ENCODE measurements at places on chromosomes 13 and 19.
A peak's percentile ranks its signal among the peaks of the same experiment; 100 is the strongest.

- no peak for DNase-seq
Measured at GRCh38 chr19:49767381-49767780, 580 bp downstream of the AP2A1 start.

- no peak for DNase-seq
Measured at GRCh38 chr19:52120286-52120685, 19.5 kb downstream of the ZNF616 start.

DNA sequence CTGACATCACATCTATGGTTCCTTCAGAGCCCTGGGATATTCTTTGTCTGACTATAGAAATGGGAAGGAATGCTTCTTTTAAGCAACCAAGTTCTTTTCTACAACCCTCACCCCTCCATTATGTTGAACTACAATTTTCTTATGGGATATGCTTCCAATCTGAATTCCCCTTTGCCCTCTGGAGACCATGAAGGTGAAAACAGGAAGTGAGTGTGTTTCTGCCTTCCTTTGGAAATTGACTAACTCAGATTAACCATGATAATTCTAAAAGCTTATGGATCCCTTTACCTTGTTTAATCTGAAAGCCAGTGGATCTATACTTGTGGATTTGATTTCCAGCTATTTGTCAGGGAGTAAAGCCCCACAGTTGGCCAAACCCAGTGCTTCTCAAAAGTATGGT is 90.8 kb upstream of the SERTM1 start:
- DNase-seq = no peak

GRCh38 chr13:99366075-99366987 is 59.1 kb upstream of the GPR183 start:
- no peak for DNase-seq

- no peak for DNase-seq
Measured at GRCh38 chr13:73390100-73390499, 331.3 kb downstream of the KLF5 start.

GRCh38 chr13:32200741-32201140 is 114.4 kb downstream of the ZAR1L start:
- no peak for DNase-seq

DNA sequence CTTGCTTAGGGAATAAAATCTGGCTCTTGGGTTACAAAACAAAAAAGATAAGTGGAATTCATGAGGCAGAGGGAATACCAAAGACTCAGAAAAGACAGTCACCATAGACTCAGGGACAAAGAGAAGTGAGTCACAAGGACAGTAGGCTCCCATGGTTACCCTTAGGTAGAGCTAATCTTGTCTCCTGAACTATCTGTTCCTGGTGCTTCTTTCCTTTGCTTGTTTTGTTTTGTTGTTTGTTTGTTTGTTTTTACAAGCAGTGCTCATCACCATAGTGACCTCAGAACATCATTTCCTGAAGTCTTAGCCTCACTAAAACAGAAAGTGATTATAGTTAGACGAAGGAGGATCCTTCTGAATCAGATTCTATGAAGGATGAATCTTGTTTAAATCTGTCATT is 142.3 kb upstream of the SOX21 start:
- no peak for DNase-seq

GRCh38 chr13:33411312-33411711 is 125.8 kb upstream of the STARD13 start:
- DNase-seq = no peak

DNA sequence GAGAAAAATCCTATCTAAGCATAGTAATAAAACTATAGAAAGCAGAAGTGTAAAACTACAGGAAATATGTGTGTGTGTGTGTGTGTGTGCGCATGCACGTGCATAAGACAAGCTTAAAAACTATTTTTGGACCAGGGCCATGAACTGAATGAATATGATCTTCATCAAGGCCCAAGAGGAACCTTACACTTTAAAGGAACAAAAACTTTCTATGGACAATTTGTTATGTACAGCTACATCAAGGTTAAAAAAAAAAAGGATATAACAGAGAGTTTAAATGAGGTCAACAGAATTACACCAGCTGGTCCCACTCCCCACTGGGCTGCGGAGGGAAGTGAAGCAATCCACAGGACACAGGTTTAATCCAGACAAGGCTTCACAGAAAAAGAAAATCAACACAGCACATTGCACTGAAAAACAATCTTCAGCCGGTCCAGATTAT is 151.1 kb downstream of the LHFPL6 start:
- DNase-seq = no peak

GRCh38 chr19:43474986-43475705 is 9.7 kb upstream of the LYPD3 start:
- peak; percentile 96 for DNase-seq

DNA sequence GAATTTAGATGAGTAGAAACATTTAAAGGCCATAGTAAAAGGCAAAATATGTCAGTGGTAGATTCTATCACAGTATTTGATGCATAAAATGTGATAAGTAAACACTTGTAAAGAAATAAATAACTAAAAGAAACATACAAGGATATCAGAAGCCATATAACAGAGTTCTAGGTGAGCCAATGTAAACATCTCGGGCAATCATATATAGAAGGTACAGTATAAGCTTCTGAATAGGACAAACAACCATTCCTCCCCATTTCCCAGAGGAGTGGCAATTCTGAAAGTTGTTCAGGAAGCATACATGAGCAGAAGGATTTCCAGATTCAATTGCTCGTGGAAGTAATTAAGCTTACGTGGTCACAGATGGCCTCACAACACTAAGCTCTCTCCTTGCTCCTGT is 267.3 kb downstream of the LHFPL6 start:
- no peak for DNase-seq

DNA sequence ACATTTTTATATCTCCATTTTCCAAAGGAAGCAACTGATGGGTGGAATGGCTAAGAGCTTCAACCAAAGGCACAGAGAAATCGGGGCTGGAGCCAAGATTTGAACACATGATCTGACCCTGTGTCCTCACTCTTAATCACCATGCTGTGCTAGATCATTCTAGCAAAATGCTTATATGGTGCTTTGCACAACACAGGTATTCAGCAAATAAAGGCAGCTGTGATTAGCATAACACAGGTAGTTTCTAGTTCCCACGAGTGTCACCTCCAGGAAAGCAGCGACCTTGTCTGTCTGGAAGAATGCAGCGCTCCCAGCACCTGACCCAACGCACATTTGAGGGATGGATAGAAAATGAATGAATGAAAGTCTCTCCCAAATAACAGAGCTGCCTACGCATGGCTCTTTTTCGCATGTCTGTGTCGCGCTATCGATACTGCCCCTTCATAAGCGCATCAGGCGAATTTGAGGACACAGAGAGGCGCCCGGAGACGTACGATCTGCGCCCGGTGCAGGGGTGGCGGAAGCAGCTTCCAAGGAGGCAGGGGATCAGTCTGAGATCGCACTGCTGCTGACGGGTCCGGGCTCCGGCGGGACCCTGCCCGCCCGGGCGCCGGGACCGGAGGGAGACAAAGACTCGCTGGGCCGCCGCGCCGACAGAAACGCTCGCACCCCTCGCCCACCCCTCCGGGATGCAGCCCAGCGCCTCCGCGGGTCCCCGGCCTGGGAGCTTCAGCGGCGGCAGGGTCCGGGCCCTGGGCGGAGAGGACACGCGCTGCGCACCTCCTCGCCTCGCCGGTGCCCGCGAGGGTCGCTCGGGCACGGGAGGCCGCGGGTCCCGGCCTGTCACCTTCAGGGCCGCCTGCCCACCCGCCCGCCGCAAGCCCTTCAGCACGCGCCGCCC is 609 bp downstream of the EPS15L1 start:
- DNase-seq = no peak

GRCh38 chr13:19695829-19696228 is 62.4 kb downstream of the MPHOSPH8 start:
- DNase-seq = no peak

DNA sequence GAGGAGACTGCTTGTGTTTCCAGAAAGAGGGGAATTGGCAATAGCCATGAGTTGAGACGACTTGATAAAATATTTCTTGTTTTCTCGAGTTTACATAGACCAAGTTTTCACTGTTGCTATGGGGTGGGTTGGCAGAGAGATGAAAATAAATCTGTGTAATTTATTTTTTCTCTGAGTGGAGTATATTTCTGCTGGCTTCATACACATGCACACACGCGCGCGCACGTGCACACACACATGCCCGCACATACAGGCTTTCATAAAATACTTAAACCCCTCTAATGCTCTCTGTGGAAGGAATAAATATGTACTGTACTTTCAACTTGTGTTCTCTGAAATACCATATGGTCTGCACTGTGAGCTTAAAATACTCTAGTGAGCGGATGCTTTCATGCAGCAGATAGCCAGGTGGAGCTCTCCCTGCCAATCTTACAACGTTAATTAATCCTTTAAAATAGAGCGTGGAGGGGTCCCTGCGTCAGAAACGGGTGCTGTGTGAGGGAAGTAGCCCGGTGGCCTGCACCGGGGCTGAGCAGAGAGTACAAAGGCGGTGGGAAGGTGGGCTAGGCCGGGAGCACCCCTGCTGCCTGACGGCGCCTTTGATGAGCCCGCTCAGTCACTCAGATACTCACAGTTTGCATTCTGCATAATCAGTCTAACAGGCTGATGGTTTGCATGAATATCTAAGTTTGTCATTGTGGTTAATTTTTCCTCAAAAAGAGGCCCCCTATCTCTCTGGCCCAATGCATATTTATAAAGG is 44.1 kb downstream of the CCNE1 start:
- DNase-seq = no peak

DNA sequence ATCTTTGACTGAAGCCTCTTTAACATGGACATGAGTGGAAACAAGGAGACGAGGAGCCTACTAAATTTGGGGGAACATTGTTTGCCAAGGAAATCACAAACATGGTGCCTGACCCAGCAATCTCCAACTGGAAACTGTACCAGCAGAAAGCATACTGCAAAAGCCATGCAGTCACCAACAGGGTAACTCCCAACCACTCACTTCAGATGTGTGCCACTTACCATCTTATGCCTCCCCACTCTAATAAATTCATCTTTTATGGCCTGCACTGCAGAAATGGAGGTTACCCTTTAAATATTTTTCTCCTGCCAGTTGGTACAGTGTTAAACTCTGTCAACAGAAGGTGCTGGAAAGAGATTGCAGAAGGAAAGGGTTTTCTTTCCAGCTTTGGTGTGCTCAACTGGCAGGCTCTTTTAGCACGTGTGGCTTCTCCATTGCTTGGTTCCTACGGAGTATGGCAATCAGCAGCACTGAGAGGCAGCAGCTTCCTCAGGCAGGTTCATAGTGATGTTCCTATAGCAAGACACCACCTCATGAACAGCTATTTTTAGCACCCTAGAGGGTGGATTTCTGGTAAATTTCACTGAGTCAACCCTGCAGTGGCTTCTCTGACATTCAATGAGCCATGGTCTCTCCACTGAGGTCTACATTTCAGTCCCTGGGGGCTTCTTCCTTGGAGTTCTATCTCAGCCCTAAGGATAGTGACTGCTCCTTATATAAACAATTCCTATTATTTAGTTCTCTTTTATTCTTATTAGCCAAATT is 21.4 kb downstream of the MIR17HG start:
- no peak for DNase-seq

DNA sequence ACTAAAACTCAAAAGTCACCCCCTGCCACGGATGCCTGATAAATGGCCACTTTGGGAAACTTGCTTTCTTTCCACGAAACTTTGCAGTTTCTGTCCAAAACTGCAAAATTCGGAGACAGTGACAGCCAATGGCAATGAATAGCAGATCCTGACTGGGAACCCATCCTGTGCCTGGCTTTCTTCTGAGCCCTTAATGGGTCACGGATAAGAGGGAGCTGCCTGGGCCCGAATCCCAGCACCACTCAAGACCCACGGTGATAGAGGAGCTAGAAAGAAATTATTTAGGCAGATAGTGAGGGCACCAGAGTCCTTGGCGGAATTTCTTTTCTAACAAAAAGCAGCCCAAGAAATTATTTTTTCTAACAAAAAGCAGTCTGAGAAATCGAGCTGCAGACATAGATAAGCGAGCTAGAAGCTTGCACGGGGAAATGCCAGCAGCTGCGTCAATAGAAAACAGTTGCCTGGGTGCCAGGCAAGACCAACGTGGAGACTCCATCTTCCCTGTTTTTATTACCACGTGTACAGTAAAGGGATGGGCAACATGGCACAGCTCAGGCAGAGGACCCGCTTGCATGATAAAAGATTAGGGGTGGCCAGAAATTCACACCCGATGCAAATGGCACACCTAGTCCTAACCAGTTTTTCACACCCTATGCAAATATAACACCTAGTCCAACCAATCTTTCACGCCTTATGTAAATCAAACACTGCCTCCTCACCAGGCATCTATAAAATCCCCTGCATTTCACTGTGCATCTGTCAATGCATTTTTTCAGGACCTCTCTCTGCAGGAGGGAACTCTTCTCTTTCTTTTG is 7.1 kb upstream of the HSH2D start:
- DNase-seq = no peak

DNA sequence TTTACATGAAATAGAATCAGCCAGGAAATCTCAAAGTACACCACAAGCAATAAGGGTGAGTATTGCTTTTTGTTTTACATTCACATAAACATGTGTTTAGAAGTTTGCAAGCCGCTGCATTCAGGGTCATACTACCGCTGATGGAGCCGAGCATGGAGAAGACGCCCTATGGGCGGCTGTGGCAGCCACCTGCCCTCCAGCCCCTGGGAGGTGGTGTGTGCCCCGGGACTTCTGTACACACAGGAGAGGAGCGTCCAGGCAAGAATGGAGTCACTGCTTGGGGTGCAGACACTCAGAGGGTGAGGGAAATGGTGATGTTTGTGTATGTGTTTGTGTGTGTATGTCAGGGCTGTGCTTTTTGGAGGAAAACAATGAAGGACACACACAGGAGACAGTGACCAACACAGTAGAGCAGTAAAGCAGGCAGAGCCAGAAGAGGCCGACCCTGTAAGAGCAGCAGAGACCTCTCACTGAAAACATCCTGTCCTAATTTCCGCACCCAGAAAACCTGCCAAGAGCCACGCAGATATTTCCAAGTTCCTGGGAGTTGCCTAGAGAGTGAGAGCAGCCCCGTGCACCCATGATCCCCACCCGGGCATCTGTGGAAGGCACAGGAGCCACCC is 108.1 kb upstream of the GJB6 start:
- DNase-seq = no peak

DNA sequence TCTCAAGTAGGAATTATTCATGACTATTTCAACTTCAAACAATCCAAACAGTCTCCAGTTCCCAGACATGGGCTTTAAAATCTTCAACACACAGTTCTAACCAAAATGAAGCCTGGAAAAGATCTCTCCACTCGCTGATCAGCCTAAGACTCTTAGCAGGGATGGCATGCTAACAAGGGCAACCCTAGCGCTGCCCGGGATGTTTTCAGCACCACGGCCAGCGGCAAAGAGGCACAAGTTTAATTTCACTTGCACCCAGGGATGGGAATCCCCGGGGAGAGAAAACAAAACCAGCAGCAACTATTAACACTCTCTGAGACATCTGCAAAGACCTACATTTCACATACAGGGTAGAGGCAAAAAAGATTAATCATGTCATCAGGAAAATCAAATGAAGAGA is 43.0 kb downstream of the CACNA1A start:
- no peak for DNase-seq

- no peak for DNase-seq
Measured at GRCh38 chr13:112117955-112118302, 51.0 kb downstream of the SOX1 start.

GRCh38 chr19:50475736-50476223 is 527 bp upstream of the EMC10 start:
- no peak for DNase-seq

- DNase-seq = no peak
Measured at GRCh38 chr19:44580366-44580895, 32.9 kb upstream of the IGSF23 start.

GRCh38 chr19:38346837-38347236 is 11.2 kb downstream of the CATSPERG start:
- DNase-seq = no peak

Data from stimulated activated CD4-positive, alpha-beta T cell treated with anti-CD3 and anti-CD28 coated beads, Interleukin-15, amount 100 ng/mL, for 1 hour (primary cell).